SHP77 treated with DMSO at 0.1 percent for 48 hours (cell line): ENCODE measurements at places on chromosomes 3 and 15.
A peak's percentile ranks its signal among the peaks of the same experiment; 100 is the strongest.

GRCh38 chr3:140752499-140752898, 74.6 kb downstream of the TRIM42 start:
- DNase-seq = no peak

GRCh38 chr15:101250341-101250831, 1.5 kb downstream of the CHSY1 start:
- DNase-seq = no peak

DNA sequence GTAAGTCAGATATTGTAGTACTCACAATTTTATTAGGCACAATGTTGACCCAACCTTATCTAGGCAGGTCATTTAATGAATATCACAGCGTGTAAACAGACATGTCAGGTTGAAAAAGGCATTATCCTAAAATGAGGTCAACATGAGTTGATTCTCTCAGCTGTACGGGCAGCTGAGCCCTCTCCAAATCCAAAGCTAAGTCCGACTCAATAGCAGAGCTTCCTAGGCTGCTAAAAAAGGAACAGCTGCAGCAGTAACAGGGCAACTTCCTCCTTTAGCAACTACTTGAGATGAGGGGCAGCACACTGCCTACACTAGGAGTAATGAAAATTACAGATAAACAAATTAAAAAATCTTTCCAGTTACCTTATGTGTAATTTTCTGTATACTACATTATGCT, 189.2 kb downstream of the CADM2 start:
- peak; percentile 50 for DNase-seq

DNA sequence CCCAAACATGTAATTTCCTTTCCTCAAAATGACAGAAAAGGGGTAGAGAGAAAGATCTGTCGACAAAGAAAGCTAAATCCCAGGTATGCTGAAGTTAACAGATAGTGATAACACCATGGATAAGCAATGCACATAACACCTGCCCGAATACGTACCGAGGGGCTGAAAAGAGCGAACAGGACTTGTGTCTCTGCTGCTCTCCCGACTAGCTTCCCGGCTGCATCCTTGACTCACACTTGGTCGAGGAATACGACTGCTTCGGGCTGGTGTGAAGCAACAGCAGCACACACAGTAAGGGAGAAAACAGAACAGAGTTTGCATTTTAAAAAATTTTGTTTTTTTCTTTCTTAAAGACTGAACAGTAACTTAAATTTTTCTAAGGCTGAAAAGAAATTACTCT, 136.4 kb downstream of the CLASP2 start:
- DNase-seq = no peak

DNA sequence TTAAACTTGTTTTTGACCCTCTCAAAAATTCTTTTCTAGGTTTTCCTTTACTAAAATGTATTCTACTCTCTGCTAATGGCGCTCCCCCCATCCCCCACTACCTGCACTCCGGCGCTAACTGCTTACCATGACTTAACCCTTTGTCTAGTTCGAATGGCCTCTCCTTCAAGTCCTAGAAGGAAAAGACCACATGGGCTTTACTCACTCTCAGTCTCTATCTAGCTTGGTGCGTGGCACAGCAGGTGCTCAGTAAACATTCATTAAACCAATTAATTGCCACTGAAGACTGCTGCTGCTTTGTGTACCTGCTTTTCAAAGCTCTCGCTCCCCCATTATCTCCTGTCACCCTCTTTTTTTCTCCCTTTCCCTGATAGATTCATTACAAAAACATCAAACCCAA, 457.7 kb upstream of the THRB start:
- no peak for DNase-seq

DNA sequence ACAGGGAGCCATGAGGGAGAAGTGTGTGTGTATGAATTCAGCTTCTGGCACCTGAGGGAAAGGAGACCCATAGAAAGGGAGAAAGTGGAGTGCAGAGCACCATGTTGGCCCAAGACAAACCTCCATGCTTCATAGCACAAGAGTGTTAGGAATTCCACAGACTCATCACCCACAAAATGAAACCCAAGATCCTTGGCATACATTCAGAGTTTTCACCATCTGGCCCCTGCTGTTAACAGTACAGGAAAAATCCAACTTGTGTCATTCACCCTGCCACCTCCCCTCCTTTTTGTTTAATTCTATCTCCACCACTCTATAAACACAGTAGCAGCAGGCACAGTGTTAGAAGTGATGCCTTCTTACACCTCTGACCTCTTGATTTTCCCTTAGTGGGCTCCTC, 60.0 kb upstream of the MNS1 start:
- no peak for DNase-seq

DNA sequence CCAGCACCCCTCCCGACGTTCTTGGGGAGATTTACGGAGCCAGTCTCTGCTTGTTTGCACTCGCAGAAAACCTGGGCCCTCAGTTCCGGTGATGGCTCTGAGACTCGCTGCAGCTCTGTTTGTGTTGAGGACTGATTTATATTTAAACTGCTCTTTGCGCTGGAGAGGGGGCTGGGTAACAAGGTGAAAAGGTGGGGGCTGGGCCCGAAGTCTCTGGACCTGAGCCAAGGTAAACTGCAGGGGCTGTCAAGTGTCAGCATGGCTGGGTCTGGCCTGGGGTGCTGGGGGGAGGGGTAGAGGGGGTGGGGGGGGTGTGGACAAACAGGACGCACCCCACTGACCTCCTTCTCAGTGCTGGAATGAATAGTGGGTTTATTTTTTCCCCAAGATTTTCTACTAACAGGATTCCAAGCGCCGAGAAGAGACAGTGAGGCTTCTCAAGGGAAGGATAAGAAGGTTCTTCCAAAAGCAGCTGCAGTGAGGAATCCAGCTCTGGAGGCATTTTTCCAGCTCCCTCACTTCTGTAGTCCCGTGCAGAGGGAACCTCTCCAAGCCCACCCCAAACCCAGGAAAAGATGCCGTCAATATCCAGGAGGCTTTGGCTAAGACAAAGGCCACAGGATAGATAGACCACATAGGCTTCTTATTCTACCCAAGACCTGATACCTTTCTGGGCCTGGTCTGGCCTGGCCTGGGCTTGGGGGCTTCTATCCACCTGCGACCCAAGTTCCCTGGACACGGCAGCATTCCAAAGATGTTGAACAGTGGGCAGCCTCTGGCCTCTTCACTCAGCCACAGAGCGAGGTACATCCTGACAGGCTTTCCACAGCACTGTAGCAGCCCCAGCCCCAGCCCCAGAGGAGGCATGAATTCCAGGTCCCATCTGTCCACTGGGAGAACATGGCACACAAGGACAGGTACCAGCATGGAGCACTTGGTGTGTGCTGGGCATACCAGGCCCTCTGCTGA, 938 bp upstream of the SLCO2A1 start:
- DNase-seq = no peak

DNA sequence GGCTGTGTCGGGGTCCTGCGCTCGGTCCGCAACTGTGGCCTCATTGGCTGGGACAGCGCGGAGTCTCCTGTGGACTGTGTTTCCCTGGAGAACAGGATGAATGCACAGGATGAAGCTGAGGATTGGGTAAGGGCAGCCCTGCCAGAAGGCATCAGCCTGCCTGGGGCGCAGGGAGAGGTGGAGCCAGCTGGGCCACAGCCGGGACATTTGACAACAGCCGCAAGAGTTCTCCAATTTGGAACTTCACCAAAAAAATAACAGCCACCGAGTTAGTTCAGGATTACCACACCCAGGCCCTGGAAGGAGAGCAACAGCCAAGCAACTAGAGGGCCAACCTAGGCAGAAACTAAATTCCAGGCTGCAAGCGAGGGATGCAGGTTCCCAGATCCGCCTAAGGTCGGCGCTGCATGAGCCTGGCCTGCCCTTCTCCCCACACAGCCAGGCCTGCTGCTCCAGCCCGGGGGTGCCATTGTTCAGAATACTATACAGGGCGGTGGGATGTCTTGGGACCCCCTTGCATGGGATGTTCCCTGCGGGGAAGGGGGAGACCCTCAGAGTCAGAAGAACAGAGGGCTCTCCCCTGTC, 229.3 kb downstream of the OCA2 start:
- DNase-seq = no peak
